ENCODE measurements at places on chromosomes 3 and 15.

DNA sequence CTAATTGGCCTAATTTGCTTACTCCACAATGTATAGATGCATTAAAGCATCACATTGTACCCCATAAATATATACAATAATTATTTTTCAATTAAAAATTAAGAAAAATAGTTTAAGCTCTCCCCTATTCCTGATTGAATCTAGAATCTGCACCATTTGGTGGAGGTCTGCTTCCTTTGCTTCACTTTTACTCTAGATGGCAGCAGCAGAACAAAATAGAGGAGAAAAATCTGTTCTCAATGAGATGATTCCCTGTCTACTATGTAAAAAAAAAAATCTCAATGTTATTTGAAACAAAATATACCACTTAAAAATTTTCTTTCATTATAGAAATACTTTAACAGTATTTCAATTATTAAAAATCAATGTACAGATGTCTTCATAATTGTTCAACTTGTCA lies 109.6 kb upstream of the FXR1 start:
- peak; percentile 27 for DNase-seq

GRCh38 chr3:128168836-128169235 lies 15.6 kb downstream of the EEFSEC start:
- DNase-seq = no peak

DNA sequence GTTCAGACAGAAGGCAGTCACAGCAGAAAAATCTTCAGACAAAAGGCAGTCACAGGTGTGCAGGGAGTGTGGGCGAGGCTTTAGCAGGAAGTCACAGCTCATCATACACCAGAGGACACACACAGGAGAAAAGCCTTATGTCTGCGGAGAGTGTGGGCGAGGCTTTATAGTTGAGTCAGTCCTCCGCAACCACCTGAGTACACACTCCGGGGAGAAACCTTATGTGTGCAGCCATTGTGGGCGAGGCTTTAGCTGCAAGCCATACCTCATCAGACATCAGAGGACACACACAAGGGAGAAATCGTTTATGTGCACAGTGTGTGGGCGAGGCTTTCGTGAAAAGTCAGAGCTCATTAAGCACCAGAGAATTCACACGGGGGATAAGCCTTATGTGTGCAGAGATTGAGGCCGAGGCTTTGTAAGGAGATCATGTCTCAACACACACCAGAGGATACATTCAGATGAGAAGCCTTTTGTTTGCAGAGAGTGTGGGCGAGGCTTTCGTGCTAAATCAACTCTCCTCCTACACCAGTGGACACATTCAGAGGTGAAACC lies 27.6 kb downstream of the ZNF589 start:
- no peak for DNase-seq

GRCh38 chr3:196147116-196147515 lies 64.1 kb downstream of the ZDHHC19 start:
- DNase-seq = no peak
